ENCODE measurements at places on chromosomes 13 and 19.

GRCh38 chr19:14072535-14073260 is at the start of gene MISP3:
TSS of gene MISP3 (plus strand) at chr19:14072786. CDS start at chr19:14073310, 524 bp downstream.
- no peak for DNase-seq

- no peak for DNase-seq
These were observed 153.9 kb downstream of the TEX29 start for GRCh38 chr13:111474136-111475002.

DNA sequence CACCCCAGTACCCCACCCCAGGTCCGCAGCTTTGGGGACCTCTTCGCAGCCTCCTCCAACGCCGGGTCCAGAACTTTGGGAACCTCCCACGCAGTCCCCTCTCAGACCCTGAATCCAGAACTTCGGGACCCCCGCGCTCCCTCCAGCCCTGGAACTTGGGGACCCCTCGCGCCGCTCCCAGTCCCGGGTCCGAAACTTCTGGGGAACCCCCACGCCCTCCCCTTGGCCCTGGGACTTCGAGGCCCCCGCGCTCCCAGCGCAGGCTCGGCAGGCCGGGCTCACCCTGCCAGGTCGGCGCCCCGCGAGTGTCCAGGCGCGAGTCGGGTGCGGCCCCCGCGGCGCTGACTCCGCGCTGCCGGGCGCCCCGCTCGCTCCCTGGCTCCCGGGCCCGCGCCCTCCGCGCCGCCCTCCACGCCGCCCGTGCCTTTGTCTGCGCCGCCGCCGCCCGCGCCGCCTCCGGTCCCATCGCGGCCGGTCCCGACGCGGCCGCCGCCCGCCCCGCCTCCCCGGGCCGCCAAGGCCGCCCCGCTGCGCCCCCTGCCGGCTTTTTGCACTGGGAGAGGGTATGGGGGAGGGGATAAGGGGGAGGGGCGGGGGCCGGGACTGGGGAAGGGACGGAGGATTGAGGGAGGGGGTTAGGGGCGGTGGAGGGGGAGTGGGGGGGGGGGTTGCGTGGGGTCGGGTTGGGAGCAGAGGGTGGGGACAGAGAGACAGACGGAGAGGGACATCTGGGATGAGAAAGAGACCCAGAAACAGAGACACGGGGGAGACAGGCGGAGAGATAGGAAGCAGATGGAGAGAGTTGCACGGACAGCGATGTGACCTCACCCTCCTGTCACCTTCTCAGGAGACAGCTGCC is at the start of gene HOMER3:
Gene HOMER3 (minus strand): TSS at position 449 of the 859 bp plus-strand sequence. CDS start 2,235 bp downstream, outside the sequence.
- peak; percentile 80 for DNase-seq

DNA sequence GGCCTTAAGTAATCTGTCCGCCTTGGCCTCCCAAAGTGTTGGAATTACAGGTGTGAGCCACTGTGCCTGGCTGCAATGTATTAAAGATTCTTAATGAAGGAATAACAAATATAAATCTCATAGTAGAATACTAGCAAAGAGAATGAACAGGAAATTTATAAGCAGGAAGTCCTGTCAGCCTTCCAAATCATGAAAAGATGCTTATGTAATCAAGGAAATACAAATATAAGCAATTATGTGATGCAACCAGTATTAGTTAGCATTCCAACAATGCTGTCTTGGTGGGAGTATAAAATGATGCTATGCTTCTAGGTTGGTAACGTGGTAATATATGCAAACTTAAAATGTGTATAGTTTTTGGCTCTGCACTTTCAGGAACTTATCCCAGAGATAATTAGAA is 133.8 kb downstream of the PDS5B start:
- DNase-seq = no peak

DNA sequence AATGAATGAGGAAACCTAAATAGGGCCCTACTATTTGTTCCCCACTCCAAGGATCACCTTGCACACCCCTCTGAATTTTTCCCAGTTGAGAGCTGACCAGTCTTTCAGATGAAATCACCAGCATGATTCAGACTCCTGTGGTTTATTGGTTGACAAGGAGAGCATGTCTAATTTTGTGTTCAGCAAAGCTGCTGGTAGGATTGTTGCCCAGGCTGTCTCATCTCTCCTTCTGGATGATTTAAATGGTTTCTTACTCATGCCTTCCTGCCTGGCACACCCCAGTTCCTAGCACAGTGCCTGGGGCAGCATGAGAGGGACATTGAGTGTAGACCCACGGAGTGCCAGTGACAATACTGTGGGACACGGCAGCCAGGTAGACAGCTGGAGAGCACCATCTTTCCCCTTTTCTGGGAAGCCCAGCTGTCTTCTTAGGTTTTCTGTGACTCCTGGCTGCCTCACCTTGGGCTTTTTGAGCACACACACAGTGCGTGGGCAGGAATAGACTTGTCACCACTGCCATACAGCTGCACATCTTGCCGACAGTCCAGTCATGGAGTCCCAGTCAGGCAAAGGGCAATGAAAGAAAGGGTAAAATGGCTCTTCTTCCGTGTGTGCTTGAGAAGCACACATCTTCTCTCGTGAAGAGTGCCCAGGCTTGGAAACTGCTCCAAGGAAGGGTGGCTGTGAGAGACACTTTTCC is 12.3 kb downstream of the FGF9 start:
- no peak for DNase-seq

DNA sequence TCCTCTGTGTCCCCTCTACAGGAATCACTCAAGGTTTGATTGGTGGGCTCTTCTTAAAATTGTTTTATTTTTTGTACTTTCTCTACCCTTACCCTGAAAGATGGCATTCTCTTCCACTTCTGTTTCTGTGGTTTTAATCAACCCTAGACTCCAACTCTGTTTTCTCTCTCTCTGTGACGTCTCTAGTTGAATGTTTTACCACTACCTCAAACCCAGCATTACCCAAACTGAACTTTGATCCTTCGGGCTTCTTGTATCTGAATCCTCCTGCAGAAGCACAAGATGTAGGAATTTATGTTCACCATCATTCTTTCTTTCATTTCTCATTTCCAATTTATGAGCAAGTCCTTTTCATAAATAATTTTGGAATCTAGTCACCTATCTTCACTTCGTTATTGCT is 39.9 kb downstream of the PCCA start:
- DNase-seq = no peak

DNA sequence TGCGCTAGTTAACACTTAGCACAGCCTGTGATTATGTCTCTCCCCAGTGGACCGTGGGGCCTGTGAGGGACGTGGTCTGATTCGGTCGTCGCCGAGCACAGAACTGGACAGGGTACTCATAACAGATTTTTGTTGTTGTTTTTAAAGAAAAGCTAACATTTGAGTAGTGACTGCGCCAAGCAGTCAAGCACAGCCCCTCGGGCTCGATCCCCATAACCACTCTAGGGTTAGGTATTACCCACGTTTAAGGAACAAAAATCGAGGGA is 805 bp upstream of the PTOV1 start:
- no peak for DNase-seq

GRCh38 chr13:48862572-48862971 is 113.1 kb upstream of the FNDC3A start:
- DNase-seq = no peak

GRCh38 chr19:40413291-40413845 is at the start of gene PRX:
TSS of gene PRX (minus strand) at chr19:40413378. CDS start at chr19:40407932, 5,446 bp downstream.
- no peak for DNase-seq

GRCh38 chr19:27794494-27795042 is 1418.4 kb downstream of the UQCRFS1 start:
- no peak for DNase-seq

DNA sequence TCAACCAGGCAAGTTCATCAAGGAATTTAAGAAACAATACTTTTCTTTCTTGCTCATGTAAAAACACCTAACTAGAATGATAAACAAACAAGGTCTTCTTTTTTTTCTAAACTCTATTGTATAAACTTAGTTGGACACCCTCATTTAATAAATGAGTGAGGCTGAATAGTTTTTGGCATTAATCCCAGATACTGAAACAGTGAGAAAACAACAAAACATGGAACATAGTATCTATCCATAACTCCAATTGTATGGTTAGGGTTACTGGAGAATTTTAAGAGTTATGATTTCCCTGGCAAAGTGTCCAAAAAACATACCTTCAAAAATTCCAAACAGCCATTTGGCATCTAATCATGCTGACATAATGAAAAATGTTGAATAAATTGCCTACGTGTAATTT is 5.8 kb upstream of the POMP start:
- no peak for DNase-seq

DNA sequence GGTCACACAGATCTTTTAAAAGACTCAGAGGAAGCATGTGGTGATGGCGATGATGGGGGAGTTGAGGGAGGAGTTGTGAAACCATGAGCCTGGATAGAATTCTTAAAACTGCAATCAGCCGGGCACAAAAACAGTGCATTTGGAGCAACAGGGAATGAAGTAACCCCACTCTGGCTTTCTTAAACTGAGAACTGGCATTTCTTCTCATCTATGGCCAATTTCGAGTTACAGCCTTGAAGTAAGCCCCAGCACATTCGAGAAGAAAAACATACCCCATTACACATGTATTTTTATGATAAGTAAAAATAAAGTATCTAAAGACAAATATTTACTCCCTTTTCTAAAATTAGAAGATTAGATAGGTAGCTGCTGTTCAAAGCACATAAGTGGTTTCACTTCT is 70.1 kb downstream of the DCLK1 start:
- DNase-seq = no peak

DNA sequence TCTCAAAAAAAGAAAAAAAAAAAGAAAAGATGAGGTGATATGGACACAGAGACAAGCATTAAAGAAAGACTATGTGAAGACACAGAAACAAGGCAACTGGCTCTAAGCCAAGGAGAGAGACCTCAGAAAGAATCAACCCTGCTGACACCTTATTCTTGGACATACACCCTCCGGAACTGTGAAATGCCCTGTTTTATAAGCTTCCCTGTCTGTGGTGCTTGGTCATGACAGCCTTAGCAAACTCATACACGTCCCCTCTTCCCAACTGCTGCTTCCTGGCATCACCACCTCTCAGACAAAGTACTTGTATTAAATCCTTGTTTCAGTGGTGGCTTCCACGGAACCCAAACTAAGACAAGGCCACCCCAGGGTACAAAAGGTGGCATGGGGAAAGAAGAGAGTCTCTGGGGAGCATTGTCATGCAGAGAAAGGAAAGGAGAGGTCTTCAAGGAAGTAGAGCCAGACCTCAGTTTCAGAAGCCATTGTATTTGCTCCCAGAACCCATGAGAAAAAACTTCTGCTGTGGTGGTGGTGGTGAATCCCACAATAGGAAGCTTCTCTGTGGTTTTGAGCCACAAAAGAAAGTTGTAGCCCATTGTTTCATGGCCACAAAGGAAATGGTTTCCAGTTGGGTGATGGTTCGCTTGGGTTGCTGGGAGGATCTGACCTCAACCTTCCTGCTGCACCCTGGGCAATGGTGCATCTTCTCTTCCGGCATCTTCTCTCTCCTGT is 16.3 kb upstream of the TSPAN16 start:
- DNase-seq = no peak

DNA sequence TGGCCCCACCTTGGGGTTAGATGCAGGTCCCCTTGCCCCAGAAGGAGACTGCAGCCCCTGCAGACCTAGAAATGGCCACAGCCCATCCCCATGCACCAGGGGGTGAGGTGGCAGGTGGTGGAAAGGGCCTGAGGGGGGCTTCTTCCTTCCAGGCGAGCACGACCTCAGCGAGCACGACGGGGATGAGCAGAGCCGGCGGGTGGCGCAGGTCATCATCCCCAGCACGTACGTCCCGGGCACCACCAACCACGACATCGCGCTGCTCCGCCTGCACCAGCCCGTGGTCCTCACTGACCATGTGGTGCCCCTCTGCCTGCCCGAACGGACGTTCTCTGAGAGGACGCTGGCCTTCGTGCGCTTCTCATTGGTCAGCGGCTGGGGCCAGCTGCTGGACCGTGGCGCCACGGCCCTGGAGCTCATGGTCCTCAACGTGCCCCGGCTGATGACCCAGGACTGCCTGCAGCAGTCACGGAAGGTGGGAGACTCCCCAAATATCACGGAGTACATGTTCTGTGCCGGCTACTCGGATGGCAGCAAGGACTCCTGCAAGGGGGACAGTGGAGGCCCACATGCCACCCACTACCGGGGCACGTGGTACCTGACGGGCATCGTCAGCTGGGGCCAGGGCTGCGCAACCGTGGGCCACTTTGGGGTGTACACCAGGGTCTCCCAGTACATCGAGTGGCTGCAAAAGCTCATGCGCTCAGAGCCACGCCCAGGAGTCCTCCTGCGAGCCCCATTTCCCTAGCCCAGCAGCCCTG is 4.2 kb upstream of the F10 start:
- no peak for DNase-seq

DNA sequence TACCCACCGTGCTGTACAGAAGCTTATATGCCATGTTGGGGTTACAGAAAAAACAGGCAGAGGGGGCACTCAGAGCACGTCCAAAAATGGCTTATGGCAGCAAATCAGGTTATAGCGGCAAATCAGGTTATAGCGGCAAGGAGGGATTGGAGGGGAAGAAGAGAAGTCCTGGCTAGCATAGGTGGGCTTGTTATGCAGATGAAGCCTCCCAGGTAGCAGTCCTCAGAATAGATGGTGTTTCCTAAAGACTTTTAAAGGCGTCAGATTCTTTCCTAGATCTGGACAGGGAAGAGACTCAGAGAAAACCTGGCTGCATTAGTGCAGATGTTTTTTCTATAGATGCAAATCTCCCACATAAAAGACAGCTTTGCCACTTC is 19.8 kb upstream of the PLEKHF1 start:
- DNase-seq = no peak

DNA sequence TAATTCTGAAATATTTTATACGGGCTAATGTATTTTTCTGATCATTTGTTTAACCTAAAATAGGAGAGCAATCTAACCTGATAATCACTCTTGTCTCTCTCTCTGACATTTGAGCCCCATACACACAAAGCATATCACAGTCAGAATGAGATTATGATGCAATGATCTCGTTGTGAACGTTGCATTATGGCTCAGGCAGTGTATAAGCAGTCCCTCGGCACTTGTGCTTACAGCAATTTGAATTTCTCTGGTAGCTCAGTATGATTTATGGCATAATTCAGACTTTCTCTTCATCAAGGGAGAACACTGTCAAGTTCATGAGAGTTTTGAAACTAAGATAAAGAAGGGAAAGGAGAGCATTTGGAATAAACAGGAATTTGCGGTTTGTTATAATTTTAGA is 256.1 kb downstream of the DACH1 start:
- DNase-seq = no peak

DNA sequence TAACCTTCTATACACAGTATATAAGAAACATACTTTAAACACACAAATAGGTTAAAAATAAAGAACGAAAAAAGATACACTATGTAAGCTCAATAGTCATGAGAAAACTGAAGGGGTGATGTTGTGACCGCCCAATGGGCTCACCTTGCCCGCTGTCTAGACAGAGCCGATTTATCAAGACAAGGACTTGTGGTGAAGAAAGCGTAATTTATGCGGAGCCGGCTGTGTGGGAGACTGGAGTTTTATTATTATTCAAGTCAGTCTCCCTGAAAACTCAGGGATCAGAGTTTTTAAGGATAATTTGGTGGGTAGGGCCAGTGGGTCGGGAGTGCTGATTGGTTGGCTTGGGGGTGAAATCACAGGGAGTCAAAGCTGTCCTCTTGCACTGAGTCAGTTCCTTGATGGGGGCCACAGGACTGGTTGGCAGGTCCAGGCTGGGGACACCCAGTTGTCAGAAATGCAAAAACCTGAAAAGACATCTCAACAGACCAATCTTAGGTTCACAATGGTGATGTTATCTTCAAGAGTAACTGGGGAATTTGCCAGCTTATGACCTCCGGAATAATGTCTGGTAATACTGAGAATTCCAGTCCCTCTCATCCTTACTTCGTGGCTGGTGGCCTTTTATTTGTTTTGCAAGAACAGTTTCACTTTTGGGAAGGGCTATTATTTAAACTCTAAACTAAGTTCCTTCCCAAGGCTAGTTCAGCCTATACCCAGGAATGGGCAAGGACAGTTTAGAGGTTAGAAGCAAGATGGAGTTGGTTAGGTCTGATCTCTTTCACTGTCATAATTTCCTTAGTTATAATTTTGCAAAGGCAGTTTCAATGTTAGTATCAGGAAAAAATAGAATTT is 96.6 kb downstream of the UBL3 start:
- no peak for DNase-seq

GRCh38 chr19:8526345-8527091 is 12.6 kb upstream of the ZNF414 start:
- no peak for DNase-seq
